GM18507 (cell line): ENCODE measurements at places on chromosomes 6 and 20.

DNA sequence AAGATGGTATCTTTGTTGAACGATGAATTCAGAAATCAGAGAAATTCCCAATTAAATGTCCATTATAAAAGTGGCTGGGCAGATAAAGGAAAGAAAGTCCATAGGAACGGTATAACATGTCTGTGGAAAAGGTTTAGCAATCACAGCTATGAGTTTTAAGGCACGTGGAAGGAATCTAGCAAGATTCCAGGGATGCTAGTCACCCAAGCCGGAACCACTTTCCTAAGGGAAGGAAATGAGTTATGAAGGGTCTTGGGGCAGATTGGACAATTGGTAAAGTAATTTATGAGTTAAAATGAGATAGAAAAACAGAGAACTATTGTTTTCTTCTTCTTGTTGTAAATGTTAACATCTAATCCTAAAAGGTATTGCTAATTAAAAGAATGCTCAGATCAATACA lies 384.8 kb downstream of the ADGRB3 start:
- no peak for DNase-seq

DNA sequence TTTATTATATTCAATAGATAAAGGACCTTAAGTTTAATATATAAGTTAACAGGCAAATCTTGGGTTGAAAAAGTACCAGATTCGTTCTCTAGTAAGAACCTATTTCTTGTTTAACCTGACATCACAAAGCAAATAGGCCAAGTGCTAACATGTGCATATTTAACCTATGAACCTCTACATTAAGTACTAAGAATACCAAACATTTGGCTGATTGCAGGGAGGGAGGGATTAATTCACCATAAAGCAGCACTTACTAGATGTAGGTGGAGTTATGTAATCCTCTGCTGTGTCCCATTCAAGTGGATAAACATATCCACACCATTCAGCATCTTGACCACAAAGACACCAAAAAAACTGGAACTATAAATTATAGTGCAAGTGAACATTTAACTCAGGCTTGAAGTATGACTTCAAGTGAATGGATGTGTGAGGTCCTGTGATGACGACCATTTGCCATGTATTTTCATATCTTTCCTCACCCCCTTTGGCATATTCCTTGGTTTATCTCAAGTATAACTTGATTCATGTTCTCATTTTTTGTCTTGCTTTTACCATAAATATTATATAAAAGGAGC lies 10.2 kb downstream of the STX11 start:
- DNase-seq, result no peak

- no peak for DNase-seq
These were observed 593 bp upstream of the COL9A3 start for GRCh38 chr20:62816031-62816883.

DNA sequence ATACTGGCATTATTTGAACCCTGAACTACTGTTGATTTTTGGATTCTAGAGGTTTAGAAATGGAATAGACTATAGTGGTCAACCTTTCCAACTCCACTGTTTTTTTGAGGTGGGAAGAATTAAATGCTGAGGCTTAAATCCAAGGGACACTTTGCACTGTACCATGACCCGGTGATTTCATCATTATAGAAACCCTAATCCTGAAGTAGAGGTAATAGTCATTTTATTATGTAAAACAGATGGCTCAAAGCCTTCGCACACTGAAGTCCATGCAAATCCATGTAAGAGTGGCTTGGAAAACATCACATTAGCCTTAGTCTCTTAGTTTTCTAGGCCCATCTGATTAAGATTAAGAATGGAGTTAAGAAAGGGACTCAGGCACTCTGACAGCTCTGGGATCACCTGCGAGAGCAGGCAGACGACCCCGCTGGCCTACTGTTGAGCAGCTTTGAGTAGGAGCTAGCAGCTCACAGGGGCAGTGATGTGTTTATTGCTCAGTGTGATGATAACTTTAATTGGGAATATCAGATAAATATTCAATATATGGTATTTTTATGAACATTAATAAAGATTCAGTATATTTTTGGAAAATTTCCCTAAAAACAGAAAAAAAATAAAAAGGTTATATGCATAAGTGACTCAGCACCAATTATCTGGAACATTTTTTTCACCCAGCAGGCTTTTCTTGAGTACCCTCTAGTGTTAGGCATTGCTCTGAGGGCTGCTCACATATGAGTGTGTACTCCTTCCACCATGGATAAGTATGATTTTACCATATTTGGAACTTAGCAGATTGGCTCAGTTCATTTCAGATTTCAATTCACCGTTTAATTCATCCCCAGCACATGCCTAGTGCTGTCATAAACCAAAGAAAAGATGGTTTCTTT lies 13.4 kb downstream of the SLX4IP start:
- no peak for DNase-seq

DNA sequence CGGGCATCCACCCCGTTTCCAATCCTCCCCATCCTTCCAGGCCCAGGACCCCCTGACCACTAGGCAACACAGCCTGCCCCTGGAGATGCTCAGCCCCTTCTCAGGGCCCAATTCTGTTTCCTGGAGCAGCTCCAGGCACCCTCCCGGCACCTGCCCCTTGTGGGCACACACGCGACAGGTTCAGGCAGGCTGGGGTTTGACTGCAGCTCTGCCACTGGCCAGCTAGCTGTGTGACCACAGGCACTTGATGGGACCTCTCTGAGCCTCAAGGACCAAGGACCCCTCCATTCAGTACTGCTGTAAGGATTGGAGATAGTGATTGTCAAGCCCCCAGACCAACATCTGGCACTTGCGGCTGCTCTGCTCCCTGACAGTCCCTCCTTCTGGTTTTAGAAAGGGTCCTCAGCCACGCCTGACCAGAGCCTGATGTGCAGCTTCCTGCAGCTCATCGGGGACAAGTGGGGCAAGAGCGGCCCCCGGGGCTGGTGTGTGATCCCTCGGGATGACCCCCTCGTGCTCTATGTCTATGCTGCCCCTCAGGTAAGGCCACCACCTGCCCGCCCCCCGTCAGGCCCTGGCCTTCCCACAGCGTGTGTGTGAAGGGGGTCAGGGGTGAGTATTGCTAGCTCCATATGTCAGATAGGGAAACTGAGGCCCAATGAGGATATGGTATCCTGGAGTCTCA lies 21.7 kb downstream of the FGD2 start:
- no peak for DNase-seq

DNA sequence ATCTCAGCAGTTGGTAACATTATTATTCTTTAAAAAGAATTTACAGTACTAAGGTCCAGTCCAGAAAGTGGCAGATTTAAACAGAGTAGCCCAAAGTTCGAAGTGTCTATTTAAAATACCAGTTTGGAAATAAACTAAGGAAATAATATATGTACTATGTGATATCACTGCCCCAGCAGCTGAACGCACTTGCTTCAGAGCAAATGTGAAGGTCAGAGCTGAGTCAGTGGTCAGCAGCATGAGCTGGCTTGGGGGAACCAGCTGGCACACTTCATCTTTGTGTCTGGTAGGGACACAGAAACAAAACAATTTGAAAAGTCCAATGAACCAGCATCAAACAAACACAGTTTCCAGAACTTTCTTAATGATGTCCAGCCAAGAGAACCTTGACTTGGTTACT lies 15.4 kb downstream of the TMEM14B start:
- DNase-seq, result no peak

- no peak for DNase-seq
These were observed 46.4 kb upstream of the ADTRP start for GRCh38 chr6:11824986-11825385.

- DNase-seq, result no peak
These were observed 22.0 kb upstream of the PYGB start for GRCh38 chr20:25225642-25226432.

DNA sequence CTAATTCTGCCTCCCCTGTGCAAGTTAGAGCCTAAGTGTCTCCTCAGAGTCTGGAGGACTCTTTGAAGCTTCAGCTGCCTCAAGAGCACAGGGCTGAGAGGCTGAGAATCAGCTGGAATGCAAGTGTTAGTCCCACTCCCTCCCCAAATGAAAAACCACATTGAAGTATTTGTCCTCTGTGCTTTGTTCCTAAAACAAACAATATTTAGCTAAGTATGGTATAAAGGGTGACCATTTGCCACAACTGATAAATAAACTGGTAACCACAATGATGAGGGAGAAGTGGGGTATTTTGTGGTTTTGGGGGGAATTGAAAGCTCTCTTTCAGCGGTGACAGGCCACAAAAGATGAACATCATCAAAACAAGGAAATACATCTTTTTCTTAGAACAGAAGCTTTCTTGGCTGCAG lies 91.7 kb upstream of the HDDC2 start:
- no peak for DNase-seq

GRCh38 chr6:7106215-7106751 lies 1.5 kb upstream of the RREB1 start:
- DNase-seq, result no peak

DNA sequence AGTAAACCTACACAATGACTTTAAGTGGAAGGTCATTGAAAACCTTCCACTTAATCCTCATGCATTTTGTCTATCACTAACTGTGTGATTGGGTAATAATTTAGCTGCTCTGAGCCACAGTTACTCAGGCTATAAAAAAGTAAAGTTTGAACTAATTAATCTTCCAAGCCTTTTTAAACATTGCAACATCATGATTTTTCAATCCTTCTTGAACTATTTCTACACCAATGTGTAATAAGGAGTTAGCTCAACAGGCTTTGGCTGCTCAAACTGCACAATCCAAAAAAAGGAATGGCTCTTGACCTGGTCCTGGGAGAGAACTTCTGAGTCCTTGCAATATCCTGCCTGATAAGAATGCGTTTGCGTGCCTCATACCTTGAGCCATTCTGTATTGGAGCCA lies 34.8 kb upstream of the FILIP1 start:
- no peak for DNase-seq

DNA sequence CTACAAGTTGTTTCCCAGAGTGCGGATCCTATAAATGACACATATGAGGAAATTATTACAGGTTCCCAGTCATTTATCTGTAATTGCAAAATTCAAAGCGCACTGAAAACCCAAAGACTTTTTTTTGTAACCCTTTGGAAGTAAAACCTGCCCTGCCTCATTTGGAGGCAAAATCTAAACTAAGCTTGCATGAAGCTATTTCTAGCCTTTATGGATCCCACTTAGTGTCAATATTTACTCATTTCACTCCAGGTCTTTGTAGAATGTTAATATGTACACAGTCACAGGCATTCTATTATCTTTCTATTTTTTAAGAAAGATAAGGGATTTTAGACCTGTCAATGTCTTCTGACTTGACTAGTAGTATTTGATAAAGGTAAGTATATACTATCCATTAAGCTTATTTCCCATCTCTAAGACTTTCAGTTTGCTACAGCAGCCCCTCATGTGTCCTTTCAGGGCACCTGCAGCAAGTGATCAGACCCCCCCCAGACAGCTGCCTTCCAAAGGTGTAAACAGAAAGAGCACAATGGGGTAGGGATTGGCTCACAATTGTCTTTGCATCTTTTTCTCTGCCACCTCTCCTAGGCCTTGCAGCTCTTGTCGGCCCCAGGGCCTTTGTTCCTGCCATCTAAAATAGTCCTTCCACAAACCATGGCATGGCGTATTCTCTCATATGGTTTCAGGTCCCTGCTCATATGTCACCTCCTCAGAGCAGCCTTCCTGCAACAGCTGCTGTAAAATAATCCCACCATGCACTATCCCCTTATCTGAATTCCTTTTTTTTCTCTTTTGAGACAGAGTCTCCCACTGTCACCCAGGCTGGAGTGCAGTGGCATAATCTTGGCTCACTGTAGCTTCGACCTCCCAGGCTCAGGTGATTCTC lies 1.3 kb upstream of the REPS1 start:
- DNase-seq, result no peak

DNA sequence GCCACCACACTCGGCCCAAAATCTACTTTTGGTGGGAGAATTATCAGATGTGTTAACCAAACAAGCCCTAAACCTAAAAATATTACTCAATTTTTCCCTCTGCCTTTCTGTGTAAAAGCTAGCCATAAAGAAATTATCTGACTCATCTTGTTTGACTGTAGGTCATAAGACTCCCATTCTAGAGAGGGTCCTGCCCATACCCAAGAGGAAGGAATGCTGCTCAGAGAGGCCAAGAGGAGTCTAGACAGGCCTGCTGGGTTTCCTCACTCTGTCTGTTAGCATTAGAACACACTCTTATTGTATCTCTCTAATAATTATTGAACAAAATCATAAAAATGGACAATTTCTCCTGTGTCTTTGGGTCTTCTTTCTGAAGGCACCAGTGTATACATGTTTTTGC lies 26.1 kb downstream of the C6orf141 start:
- DNase-seq, result no peak

GRCh38 chr6:119449331-119450156 lies 100.0 kb upstream of the MAN1A1 start:
- no peak for DNase-seq

- no peak for DNase-seq
These were observed 189.2 kb upstream of the AGPAT4 start for GRCh38 chr6:161463071-161463470.

DNA sequence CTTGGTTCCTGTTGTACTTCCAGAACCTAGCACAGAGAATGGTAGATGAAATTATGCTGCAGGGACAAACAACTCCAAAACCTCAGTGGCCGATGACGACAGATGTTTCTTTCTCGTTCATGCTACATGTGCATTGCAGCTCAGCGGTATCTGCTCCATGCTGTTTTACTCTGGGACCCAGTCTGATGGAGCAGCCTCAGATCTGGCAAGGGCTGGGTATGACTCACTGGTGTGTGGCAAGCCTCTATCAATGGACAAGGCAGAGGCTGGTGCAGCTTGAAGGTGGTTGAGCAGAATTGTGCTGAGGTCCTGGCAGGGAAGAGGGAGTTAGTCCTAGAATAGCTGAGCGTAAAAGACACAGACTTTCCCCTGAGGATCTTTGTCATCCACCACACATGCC lies 10.3 kb upstream of the BLCAP start:
- no peak for DNase-seq

- DNase-seq, result no peak
These were observed 14.3 kb downstream of the SULF2 start for GRCh38 chr20:47770935-47771334.

GRCh38 chr6:31308050-31308844 lies 36.4 kb upstream of the HLA-C start:
- no peak for DNase-seq

DNA sequence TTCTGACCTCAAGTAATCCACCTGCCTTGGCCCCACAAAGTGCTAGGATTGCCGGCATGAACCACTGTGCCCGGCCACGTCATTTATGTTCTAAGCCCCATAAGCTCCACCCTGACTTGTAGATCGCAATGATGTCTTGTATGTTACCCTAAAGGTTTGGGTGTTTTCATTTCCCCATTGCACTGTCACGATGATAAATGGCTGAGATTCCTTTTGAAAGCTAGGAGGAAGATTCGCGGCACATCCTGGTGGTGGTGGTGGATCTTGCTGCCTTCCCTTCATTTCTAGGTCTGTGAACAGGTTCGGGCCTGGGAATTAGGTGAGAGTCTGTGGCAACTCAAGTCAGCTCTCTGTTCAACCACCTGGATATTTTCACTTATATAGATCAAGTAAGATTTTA lies 28.3 kb downstream of the MUC22 start:
- no peak for DNase-seq

- peak; percentile 68 for DNase-seq
These were observed 38.2 kb downstream of the MICA start for GRCh38 chr6:31441365-31442267.

- no peak for DNase-seq
These were observed 27.5 kb downstream of the TOX2 start for GRCh38 chr20:43942201-43942590.
